ENCODE measurements at places on chromosomes 7 and 10.

- no peak for DNase-seq
Measured at GRCh38 chr7:155848691-155849669, 36.7 kb upstream of the SHH start.

DNA sequence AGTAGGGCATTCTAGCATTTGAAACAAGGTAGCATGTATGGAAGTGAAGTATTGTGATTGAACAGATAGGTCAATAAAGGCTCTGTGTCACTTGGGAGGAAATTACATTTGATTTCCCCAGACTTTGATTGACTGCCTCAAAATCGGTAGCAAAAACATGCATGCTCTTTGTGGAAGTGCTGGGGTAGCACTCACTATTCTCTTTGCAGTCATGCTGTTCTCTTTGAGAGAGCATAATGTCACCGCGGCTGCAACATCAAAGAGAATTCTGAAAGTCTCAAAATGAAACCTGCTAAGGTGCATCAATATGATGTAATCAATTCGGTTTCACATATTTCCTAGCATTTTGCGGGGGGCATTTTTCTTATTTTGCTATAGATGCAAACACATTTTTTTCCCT lies 64.2 kb downstream of the ARMC3 start:
- DNase-seq: no peak

DNA sequence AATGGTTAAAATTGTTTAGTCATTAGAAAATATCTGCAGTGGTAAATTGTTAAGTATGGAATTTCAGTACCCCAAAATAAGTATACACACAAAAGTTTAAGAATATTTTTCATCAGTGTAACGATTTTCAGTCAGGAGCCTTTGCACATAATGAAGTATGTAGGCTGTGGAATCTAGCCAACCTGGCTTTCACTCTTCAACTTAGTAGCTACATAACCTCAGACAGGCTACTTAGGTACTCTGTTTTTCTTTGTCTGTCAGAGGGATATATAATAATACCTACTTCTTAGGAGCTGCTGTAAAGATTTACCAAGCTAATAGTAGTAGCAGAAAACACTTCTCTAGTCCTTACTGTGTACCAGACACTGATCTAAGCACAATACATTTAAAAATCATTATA lies 137.5 kb downstream of the ZEB1 start:
- DNase-seq: no peak

DNA sequence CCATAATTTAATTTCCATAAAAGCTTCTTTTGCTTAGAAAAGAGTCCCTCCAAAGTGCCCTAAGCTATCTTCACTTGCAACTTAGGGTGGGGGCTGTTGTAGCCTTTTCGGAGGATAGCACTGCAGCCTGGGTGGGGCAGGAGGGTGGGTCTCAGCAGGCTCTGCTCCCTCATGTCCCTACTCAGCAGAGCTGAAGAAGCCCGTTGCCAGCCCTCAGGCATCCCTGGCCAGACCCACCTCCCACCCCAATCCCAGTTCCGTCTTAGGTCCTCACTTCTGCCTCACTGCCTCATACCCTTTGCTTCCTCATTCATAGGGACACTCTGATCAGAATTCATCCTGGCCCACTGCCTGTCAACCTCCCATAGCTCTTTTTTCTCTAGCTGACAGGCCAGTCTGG lies 99.8 kb upstream of the ZMIZ1 start:
- DNase-seq: no peak

DNA sequence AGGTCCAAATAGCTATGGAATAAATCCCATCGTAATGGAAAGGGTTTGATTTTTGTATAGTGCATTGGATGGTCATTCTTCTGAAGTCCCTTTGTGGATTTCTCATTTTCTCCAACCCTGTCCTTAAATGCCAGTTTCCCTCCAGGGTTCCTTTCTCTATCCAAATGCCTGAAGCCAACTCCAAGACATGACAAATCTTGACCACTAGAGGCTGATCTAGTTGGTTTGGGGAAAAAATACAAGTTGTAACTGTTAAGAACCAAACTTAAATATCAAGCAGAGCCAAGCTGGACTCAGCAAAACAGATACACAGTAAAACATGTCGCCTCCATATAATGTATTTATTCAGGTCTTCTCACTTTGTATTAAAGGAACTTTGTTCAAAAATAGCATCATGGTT lies 28.7 kb downstream of the FRMD4A start:
- no peak for DNase-seq

GRCh38 chr7:143485500-143485899 lies 7.8 kb downstream of the TAS2R41 start:
- no peak for DNase-seq

- no peak for DNase-seq
Measured at GRCh38 chr7:150879345-150879744, 27.0 kb downstream of the AOC1 start.

DNA sequence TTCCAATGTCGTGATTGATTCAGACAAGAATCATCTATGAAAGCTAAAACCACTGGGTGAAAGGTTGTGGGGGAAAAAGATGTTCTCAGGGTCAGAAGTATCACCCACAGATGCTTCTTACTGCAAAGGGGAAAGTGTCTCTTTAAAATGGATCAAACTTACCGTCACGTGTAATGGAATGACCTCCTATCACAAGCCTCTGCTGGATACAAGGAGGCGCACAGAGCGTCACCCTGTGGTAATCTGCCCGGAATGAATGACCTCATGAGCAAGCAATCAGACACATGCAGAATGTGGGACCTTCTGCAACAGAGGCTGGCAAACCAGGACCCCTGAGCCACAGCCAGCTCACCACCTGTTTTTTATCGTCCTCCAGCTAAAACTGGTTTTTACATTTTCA lies 33.0 kb downstream of the WIPF3 start:
- no peak for DNase-seq

DNA sequence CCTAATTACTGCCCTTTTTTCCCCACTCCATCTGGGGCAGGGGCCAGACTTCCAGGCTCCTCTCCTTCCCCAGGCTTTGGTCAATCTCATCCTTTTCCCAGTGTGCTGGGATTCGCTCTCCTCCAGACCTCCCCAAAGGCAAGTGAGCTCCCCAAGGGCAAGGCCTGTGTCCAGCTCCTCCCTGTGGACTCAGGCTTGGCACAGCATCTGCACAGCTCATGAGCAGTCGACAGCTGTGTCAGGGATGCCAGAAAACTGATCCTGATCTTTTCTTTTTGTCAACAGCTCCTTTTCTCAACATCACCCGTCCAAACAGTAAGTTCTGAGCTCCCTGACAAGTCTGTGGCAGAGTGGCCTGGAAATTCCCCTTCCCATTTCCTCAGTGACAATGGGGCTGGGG lies 67.1 kb downstream of the C10orf120 start:
- no peak for DNase-seq

DNA sequence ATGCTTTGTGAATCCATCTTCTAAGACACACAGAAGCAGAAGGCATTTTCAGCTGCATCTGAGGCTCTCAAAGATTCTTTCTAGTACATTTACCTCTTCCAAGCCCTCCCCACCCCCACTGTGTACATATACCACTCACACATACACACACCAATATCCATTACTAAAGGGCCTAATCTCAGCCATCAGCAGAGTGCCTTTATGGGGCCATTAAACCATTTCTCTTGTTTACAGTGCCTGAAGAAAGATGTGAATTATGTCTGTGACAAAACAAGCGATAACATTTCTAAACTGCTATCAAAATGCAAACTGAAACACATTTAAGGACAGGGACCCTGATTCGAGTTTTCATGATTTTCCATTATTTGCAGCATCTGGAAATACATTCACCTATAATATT lies 40.0 kb downstream of the ETV1 start:
- DNase-seq: no peak

DNA sequence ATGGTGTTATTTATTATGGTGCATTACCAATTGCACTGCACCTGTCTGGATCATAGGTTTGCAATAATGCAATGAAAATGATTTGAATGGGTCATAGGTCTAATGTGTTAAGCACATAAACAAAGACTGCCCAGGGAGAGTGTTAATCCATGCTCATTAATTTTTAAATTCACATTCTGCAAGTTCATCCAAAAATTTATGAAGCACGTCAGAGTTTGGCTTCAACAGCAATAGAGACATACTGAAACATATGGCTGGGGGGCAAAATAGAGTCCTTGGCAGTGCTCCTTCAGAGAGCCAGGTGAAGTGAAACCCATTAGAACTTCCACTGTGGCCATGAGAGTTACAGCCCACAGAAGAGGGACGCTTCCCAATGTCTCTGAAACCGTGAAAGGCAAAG lies 441.1 kb downstream of the POM121L12 start:
- DNase-seq: no peak
